ENCODE measurements at places on chromosomes 11 and 22.

- no peak for DNase-seq
These were observed 29.8 kb upstream of the NFAM1 start for GRCh38 chr22:42462016-42462415.

- DNase-seq = no peak
These were observed 46.4 kb downstream of the RTN4R start for GRCh38 chr22:20221421-20222340.

DNA sequence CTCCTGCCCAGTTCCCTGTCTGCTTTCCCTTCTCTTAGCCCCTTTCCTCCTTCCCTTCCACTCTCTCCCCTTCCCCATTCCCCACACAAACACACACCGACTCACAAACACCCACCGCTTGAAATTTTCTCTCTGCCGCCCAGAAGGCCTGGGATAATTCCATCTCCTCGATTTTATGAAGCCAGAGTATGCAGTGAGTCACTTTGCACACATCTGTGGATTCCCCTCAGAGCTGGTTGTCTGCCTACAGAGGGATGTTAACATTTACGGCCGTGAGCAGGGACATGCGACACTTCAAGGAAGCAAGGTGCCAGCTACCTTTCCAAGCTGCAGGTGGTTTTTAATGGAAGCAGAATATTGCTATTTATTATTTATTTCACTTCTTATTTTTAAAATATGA, 332.0 kb downstream of the TENM4 start:
- no peak for DNase-seq

- no peak for DNase-seq
These were observed 6.1 kb downstream of the HEPHL1 start for GRCh38 chr11:94027210-94027609.

- peak; percentile 70 for DNase-seq
These were observed 2.9 kb upstream of the GGT5 start for GRCh38 chr22:24247564-24248344.

- no peak for DNase-seq
These were observed 109.3 kb downstream of the ARL14EP start for GRCh38 chr11:30432178-30432577.

GRCh38 chr22:30424534-30425326, 838 bp upstream of the MTFP1 start:
- no peak for DNase-seq

DNA sequence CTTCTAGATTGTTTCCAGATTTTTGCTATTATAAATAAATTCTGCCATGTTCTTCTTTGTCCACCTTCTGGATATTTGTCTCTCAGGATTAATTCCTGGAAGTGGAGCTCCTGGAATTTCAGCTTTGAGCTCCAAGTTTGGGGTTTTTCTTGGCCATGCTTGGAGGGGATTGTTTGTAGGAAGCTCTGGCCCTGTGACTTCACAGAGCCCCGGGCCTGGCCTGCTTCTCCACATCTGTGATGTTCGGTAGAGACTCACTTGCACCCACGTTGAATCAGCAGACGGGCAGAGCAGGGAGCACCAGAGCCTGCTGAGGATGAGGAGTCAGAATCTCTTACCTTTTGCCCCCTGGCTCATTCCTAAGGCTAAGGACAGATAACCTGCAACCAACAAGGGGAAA, 35.7 kb downstream of the LRRC32 start:
- no peak for DNase-seq
